ENCODE measurements at places on chromosomes 2 and 18. TPM values are rescaled to one million over a fixed set of nuclear protein-coding genes. Genes with fewer than 3 reads are reported as not detected.

DNA sequence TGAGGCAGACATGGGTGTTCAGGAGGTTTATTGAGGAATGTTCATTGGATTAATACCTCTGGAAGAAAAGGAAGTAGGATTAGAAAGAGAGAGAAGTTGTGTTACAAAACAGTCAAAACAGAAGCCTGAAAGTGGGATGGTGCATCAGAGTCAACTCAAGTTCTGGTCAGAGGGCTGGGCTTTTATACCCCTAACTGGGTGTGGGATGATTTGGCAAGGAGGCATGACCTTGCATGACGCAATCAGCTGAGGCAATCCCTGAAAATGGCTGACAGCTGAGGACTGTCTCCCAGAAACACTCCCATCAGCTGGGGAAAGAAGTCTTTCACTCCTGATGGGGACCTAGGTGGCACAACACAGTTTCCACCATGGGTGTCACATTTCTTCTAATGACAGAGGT is 818.2 kb downstream of the SATB2 start:
- no peak for DNase-seq

DNA sequence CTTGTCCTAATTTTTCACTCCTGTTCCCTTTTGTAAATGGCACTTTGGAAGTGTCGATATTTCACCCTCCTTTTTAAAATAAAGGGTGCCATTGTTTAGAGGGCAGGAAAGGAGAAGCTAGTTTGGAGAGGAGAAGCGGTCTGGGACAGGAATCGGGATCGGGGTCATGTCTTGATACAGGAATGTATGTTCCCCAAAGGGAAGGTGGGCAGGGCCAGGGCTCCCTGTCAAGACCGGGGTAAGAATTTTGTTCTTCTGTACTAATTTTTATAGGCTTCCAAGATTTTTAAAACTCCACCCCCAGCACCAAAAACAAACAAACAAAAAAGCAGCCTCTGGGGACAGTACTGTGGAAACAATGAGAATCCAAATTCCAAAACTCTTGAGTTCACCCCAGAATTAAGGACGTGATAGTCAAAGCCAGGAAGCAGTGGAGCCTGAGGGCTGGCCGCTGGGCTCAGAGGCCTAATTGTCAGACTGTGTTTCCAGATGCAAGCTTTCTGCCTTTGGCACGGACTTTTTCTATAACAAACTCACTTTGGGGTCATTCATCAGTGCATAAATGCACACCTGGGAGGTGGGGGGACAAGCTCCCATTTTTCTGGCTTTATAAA is 250.4 kb upstream of the SIX2 start:
- no peak for DNase-seq

- no peak for DNase-seq
Observed at GRCh38 chr18:24054130-24054529, 39.6 kb downstream of the TTC39C start.

DNA sequence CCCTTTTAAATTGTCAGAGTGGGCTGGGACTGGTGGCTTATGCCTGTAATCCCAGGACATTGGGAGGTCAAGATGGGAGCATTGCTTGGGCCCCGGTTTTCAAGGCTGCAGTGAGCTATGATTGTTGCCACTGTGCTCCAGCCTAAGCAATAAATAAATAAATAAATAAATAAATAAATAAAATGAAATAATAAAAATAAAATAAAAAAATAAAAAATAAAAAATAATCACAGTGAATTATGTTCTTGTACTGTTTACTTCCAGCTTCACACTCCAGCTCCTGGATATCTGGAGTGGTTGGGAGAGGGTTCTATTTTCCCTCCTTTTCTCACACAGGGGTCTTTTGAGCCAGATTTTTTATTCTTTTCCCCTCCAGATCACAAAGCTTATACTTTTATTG is 26.2 kb upstream of the PNPT1 start:
- DNase-seq: no peak

Gene KRCC1
- polyA plus RNA-seq: 55.8 TPM

Gene G6PC2
- polyA plus RNA-seq: 0.21 TPM

Gene ZSWIM2
- polyA plus RNA-seq: not detected

Gene RAB27B
- 5.3 TPM for polyA plus RNA-seq

Gene PSME4
- polyA plus RNA-seq: 56.0 TPM

Data from left renal cortex interstitium (tissue), 4 donors.